Natural killer cell (primary cell): ENCODE measurements at places on chromosomes 6 and 20. TPM values are rescaled to one million over a fixed set of nuclear protein-coding genes. Genes with fewer than 3 reads are reported as not detected.
A peak's percentile ranks its signal among the peaks of the same experiment; 100 is the strongest.

DNA sequence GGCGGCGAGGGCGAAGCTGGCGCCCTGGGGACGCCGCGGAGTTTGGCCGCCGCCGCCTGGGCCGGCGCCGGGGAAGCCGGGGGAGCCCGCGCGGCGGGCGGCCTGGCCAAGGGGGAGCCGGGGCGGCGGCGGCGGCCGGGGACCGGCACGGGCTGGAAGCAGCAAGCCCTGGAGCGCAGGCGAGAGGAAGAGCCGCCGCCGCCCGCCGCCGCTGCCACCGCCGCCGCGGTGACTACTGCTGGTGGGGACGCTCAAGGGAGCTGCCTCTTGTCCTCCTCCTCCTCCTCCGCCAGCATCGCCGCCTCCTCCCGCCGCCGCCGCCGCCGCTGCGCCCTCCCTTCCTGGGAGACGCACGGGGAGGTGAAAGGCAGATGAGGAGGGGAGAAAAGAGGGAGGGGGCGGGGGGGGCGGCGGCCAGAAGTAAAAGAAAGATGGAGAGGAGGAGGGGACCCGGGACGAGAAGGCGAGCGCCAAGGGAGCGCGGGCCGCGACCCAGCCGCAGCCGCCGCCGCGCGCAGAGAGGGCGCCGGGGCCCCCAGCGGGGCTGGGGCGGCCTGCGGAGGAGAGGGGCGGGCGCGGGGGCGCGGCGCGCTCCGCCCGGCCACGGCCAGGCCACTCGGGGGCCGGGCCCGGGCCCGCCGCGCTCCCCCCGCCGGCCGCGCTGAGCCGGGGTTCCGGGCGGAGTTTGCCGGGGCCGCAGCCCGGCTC is 846 bp downstream of the PDE10A start:
- no peak for DNase-seq
- peaks cover 9% of the 10 kb centered on the region for H3K4me1 ChIP-seq
- no peaks in the 10 kb centered on the region for H3K36me3 ChIP-seq

DNA sequence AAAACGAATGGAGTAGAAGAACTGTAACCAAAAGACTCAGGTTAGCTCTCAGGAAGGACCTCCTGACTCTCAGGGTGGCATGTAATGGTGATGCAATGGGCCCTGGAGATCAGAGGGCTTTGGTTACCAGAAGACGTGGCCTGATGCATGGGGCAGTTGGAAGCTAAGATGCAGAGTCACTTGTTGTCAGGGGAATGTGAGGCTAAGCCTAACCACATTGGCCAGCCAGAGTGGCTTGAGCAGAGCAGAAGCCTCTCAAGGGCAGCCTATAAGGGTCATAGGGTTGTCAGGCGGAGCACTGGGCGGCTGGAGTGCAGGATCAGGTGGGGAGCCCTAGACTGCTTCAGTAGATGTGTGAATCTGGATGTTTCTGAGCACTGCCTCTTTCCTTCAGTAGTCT is 5.9 kb downstream of the CNBD2 start:
- DNase-seq = no peak
- H3K27me3 ChIP-seq = no peaks in the 10 kb centered on the region
- H3K4me1 ChIP-seq = no peaks in the 10 kb centered on the region
- H3K4me3 ChIP-seq = no peak overlapping the region
- H3K27ac ChIP-seq = no peak overlapping the region
- no peaks in the 10 kb centered on the region for H3K36me3 ChIP-seq

DNA sequence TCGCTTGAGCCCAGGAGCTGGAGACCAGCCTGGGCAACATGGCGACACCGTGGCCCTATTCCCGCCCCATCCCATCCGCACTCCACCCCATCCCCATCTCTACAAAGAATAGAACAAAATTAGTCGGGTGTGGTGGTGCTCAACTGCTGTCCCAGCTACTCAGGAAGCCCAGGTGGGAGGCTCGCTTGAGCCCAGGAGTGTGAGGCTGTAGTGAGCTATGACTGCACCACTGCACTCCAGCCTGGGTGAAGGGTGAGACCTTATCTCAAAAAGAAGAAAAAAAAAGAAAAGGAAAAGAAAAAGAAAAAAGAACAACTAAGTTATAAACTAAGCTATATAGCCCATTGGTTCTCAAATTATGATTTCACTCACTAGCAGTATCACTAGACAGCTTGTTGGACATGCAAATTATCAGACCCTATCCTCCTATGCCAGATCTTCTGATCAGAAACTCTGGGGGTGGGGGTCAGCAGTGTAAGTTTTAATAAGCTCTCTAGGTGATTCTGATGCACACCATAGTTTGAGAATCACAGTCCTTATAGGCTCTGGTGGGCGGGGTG is 491 bp upstream of the ITCH start:
- peak overlapping the region; percentile 94 for H3K4me3 ChIP-seq
- DNase-seq = no peak
- peaks cover 38% of the 10 kb centered on the region for H3K4me1 ChIP-seq
- no peak overlapping the region for H3K27ac ChIP-seq

DNA sequence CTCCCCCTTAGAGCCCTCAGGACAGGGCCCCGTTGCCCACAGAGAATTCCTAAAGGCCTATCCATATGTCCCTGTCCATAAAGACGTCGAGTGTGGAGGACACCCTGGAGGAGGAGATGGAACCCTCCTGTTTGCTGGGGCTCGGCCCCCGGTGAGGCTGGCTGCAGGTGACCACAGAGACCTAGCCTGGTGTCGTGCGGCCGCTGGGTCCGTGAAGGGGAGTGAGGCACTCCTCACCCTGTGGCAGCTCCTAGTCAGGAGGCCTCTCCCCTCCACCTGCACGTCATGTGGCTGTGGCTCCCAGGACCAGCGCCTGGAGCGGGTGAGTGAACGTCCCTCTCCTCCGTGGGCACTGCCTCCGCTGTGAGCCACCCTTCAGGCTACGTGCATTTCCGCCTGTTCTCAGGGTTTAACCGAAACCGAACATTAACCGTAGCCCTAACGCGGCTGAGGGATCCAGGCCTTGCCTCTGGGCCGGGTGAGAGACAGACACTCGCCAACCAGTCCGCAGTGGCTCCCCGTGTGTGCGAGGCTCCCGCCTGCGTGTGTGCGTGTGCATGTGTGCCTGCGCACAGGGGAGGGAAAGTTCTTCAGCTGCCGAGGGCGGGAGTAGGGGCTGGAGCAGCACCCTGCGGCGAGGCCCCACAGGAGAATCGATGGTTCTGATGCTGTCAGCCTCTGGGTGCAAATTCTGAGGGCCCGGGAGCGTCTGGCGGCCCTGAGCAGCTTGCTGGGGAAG is 5.9 kb upstream of the TCEA2 start:
- no peaks in the 10 kb centered on the region for H3K36me3 ChIP-seq
- no peak overlapping the region for H3K27ac ChIP-seq
- H3K27me3 ChIP-seq = peaks cover 9% of the 10 kb centered on the region
- H3K4me1 ChIP-seq = peaks cover 17% of the 10 kb centered on the region
- no peak overlapping the region for H3K4me3 ChIP-seq

- no peak overlapping the region for H3K27ac ChIP-seq
- DNase-seq = no peak
- no peaks in the 10 kb centered on the region for H3K27me3 ChIP-seq
- no peaks in the 10 kb centered on the region for H3K4me1 ChIP-seq
Measured at GRCh38 chr6:79048611-79049010, 29.4 kb downstream of the PHIP start.

GRCh38 chr6:138465007-138465645 is 34.2 kb downstream of the NHSL1 start:
- no peak overlapping the region for H3K27ac ChIP-seq
- DNase-seq = no peak
- no peaks in the 10 kb centered on the region for H3K27me3 ChIP-seq
- H3K4me3 ChIP-seq = no peak overlapping the region
- no peaks in the 10 kb centered on the region for H3K36me3 ChIP-seq
- no peaks in the 10 kb centered on the region for H3K4me1 ChIP-seq

DNA sequence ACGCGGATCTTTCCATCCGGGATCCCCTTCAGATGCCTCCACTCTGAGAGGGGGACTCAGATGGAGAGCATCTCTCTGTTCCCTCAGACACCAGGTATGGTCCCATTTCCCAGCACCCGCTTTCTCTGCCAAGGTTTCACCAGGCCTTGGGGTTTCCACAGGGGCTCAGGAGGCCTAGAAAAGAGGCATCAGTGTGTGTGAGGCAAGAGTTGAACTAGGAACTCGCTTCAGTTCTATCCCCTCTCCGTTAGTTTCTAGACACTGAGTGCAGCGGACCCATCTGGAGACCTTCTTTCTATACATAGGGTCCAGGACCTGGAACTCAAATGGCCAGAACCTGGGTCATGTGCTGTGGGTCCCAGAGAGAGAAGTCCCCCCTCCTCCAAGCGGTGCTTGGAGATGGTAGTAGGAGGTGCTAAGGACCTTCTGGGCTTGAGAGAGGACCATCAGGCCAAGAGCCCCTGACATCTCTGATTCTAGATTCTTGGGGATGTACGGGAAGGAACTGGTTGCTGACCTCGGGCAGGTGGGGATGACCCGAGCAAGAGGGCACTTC is 2.1 kb downstream of the SLC12A5 start:
- peaks cover 22% of the 10 kb centered on the region for H3K27me3 ChIP-seq
- H3K4me1 ChIP-seq = no peaks in the 10 kb centered on the region
- no peaks in the 10 kb centered on the region for H3K36me3 ChIP-seq
- H3K4me3 ChIP-seq = no peak overlapping the region
- no peak for DNase-seq
- H3K27ac ChIP-seq = no peak overlapping the region

DNA sequence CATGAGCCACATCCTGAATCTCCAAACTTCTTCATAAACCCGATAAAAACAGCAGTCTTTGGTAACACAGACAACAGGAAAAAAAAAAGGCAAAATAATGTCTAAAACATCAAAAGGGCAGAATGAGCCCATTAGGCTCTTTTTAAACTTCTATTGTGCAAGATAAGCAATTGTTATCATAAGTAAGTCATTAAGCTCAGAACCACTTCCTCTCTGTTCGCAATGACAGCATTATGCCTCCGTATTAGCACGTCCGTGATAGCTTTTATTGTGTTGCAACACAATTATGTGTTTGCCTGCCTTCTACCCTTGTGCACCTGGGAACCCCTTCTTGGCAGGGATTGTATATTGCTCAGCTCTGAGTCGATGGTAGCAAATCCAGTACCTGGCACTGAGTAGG is 147.1 kb downstream of the LRFN2 start:
- no peak overlapping the region for H3K27ac ChIP-seq
- no peak overlapping the region for H3K4me3 ChIP-seq
- no peaks in the 10 kb centered on the region for H3K36me3 ChIP-seq
- DNase-seq = peak; percentile 5

DNA sequence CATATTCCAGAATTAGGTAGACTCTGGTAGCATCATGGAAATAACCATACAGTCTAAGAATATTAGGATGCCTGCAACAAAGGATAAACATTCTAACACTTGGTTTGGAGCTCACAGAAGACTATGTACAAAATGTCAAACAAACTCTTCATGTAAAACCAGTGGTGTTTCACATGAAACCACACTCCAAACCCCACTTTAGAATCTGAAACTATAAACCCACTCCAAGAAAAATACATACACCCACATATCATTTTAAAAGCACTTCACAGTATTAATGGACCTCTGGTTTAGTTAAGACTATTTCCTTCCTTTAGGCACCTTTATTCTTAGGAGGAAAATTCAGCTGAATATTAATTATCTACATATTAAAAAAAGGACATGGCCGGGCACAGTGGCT is 10.5 kb downstream of the AURKA start:
- H3K4me3 ChIP-seq = no peak overlapping the region
- H3K27me3 ChIP-seq = no peaks in the 10 kb centered on the region
- H3K36me3 ChIP-seq = no peaks in the 10 kb centered on the region
- H3K27ac ChIP-seq = no peak overlapping the region

DNA sequence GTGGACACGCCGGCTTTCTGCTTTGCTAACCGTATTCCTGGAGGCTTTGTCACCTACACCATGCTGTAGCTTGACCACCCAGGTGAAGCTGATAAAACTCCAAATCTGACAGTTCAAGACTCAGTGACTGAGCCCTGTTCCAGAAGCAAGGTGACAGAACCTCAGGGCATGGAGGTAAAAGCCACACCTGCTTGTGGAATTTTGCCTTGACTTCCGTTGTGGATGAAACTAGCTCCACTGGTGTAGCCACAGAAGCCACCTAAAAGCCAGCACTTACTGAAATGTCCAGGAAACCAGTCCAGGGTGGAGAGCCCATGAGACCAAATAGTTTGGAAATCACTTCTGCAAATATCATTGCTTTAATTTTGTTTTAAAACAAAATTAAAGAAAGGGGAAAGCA is 11.0 kb downstream of the CST8 start:
- no peak overlapping the region for H3K4me3 ChIP-seq
- no peaks in the 10 kb centered on the region for H3K36me3 ChIP-seq
- H3K27me3 ChIP-seq = no peaks in the 10 kb centered on the region

- no peak for DNase-seq
- H3K27ac ChIP-seq = no peak overlapping the region
- no peak overlapping the region for H3K4me3 ChIP-seq
Measured at GRCh38 chr20:46154305-46154704, 36.2 kb downstream of the CD40 start.

DNA sequence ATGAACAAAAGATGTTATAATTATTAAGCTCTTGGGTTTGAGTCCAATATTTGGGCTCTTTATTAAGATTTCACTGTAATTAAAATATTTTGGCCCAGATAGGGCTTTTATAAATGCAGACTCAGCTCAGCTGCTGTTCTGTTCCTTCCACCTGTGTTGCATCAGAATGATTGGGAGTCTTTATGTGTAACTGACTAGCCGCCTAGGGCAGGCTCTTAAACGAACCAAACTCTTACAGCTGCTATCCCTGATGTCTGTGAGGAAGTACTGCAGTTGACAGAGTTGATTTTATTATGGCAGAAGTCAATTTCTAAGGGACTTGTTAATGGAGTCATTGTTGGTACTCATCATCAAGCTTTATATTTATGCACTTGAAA is 144.7 kb downstream of the MYO6 start:
- H3K4me1 ChIP-seq = no peaks in the 10 kb centered on the region

DNA sequence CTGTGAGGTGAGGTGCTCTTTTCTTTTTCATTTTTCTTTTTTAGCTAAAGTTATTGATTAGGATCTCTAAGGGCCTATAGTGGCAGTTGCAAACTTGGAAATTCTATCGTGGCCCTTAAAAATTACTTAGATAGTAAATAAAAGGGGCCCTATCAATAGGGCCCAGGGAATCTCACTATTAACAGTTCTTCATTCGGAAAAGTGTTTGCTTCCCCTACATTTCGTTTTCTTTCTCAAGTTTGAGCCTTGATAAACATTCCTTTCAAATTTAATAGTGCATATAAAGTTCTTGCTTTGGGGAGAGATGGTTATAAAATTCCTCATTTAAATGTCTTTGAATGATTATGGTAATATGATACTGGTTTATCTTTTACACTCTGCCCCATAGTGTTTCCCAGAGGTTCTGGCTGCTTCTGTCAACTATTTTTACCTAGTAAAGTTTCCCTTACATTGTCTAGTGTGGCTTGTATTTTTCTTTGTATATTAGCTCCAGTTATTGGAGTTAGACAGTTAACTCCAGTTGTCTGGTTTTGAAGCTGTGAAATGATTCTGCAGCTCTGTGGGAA is 70.4 kb upstream of the GLP1R start:
- no peak for DNase-seq
- H3K36me3 ChIP-seq = no peaks in the 10 kb centered on the region
- no peaks in the 10 kb centered on the region for H3K4me1 ChIP-seq
- H3K27me3 ChIP-seq = peaks cover 3% of the 10 kb centered on the region

- H3K4me1 ChIP-seq = peaks cover 36% of the 10 kb centered on the region
- peak overlapping the region; percentile 63 for H3K27ac ChIP-seq
- no peaks in the 10 kb centered on the region for H3K36me3 ChIP-seq
Measured at GRCh38 chr20:52031206-52031562, 160.4 kb downstream of the ZFP64 start.

- DNase-seq = no peak
- H3K4me3 ChIP-seq = no peak overlapping the region
- no peak overlapping the region for H3K27ac ChIP-seq
- H3K4me1 ChIP-seq = no peaks in the 10 kb centered on the region
- H3K36me3 ChIP-seq = no peaks in the 10 kb centered on the region
- H3K27me3 ChIP-seq = no peaks in the 10 kb centered on the region
Measured at GRCh38 chr6:93784794-93785693, 365.7 kb upstream of the EPHA7 start.

Gene MEI4
- total RNA-seq = not detected

Gene PAX1
- total RNA-seq = not detected

Gene PGC
- total RNA-seq = not detected

Gene ZSCAN23
- 0.36 TPM for total RNA-seq

Gene PNRC1
- total RNA-seq = 712 TPM
